GM23338 (cell line): ENCODE measurements at places on chromosomes 3 and 15. TPM values are rescaled to one million over a fixed set of nuclear protein-coding genes. Genes with fewer than 3 reads are reported as not detected.
A peak's percentile ranks its signal among the peaks of the same experiment; 100 is the strongest.

The CIAO2A gene
- 132 and 199 TPM in 2 replicates for total RNA-seq

The UROC1 gene
- not detected in 2 replicates for total RNA-seq

The RETNLB gene
- not detected in 2 replicates for total RNA-seq

The ESYT3 gene
- total RNA-seq, result 7.4 and 8.2 TPM in 2 replicates

The NAALADL2 gene
- total RNA-seq, result 2.6 TPM in 1 of 2 replicates, not detected in the other

The BUB1B gene
- 113 and 160 TPM in 2 replicates for total RNA-seq

The DPPA2 gene
- total RNA-seq, result 9.3 and 14.3 TPM in 2 replicates

The MYO1E gene
- 99.4 and 131 TPM in 2 replicates for total RNA-seq

The PRR20G gene
- total RNA-seq, result not detected in 2 replicates

The C15orf62 gene
- total RNA-seq, result 0.08 and 0.80 TPM in 2 replicates

GRCh38 chr3:9606108-9606507, 43.2 kb upstream of the MTMR14 start:
- DNase-seq, result no peak

DNA sequence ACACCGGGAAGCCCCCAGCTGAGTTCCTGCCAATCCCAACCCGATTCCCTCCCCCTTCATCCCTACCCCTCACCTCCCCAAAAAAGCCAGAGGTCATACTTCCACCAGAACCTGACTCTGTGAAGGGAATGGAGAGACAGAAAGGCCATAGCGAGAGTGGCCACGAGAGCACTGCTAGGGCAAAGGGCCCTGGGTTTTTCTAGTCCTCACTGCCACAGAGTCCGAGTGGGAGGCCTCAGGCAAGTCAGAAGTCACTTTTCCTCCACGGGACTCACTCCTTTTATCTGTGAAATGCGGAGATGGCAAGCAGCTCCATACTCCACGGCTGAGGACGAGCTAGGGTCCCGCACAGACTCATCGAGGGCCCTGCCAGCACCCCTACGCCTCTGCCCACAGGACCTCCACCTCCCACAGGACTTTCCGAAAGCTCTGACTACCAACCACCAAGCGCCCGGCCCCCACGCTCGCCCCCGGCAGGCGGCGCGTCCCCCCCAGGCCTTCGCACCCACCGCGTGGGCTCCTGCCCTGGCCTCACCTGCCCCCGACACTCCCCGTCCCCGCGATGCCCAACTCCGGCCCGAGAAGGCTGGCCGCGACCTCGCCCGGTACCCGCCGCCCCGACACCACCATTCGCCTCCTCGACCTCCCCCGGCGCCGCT, 792 bp downstream of the ATP13A3 start:
- peak; percentile 34 for DNase-seq

GRCh38 chr3:73605861-73606260, 18.9 kb downstream of the PDZRN3 start:
- DNase-seq, result no peak

DNA sequence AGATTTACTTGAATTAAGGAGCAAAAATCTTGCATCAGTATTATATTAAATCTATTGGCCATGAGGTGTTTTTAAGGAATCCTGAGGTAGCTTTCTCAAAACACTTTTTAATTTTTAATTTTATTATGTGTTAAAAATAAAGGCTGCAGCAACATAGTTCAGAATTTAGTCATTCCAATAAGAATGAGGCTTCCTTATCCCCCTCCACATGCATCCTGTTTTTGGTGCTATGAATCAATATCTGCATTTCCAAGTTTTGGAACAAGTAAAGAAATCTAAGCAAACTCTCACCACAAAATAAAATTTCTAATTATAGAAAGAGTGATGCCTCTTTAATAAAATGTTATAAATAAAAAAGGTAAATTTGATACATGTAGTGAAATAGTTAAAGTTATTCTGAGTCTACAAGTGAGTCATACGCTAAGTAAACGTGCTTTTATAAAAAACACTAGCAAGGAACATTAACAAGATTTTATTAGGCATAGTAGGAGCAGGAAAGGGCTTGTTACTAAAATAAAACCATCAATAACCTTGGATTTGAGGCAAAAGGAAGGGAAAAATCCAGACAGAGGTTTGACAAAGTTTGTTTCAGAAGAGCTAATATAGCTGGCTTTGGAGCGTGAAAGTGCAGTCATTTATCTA, 1218.0 kb downstream of the NSUN3 start:
- no peak for DNase-seq

GRCh38 chr15:39936187-39936586, 2.3 kb downstream of the EIF2AK4 start:
- no peak for DNase-seq

DNA sequence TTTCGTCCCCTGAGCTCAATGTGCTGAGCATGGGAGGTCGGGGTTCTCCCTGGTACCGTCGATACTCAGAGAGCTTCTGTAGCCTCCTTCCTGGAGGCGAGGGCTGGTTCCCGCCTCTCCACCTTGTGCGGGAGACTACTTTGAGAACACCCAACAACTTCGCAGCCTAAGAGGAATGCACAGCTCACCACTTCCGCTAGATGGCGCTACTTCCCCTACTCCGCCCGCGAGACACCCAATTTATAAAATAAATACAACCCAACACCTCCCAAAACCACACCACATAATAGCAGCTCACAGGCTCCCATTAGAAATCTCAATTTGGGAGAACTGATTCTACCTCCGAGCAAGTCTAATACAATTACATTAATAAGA, 1.2 kb downstream of the RGMA start:
- DNase-seq, result peak; percentile 89

DNA sequence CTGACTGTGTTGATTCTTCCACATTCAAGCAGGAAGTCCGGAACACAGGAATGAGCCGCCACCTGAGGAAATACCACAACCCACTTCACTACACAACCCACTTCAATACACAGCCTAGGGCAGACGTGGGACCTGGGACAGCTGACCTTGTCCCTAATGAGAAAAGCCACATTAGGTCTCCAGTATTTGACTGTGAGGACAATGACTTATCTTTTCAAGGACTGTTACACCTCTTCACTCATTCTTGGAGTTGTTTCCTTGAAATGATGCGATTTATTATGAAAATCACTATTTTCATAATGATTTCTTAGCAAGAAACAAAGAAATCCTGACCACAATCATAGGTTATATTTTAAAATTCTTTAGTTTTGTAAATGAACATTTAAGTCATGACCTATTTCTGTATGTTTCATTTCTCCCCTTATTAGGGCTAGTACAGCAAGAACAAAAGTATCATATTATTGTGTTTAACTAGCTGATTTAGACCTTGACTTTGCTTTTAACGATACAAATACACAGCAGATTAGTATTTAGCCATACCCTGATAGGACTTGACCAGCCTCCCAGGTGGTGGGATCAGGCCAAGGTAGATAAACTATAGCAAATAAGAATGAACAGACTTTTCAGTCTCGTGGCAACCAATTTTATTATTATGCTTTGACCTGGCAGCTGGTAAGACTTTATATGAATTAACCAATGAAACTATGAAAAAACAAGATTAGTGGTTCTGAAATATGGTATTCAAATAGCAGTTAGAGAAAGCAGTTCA, 6.0 kb downstream of the RAB27A start:
- no peak for DNase-seq

GRCh38 chr15:74788042-74788682, 6.3 kb downstream of the CSK start:
- DNase-seq, result no peak

DNA sequence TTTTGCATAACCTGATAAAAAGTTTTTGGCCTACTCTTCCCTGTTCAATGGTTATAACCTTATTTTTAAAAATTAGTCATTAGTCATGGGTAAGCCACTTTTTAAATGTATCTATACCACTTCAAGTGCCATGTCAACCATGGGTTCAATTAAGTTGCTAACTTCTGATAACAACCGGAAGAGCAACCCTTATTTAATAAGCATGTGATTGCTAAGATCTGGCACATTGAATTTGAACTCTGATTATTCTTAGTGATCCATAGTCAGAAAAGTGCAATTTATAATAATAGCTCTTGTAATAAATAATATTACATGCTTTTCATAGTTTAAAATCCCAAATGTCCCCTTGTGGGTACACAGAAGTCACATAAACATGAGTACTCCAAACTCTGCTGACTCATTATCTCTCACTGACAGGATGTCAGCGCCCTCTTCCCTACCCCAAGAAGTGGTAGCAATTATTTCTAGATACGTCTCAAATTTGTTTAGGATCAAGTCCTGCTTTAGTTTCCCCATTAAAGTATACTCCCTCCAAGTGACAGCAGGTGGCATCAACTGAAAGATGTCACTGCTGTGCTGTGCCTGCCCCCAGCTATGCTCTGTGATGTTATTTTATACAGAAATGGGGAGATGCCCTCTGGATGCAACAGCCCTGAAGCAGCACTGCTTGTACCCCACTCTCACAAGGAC, 18.6 kb downstream of the SAMD7 start:
- DNase-seq, result no peak

GRCh38 chr3:195124378-195124992, 146.5 kb downstream of the XXYLT1 start:
- no peak for DNase-seq

DNA sequence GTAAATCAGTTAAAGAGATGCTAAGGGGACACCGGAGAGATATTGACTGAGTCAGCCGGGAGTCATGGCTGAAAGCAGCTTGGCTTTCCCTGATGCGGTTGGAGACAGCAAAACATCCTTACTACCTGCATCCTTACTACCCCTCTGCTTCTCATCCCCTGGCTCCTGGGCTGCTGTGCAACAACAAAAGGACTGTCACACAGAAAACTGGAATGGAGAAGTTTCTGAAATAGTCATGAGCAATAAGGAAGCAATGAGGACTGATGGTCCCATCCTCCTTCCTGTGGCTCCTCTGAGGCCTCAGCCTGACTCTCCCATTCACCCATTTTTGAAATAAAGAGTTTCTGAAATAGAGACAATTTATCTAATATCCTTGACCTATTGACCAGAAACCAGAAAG, 1.1 kb downstream of the HCLS1 start:
- no peak for DNase-seq

DNA sequence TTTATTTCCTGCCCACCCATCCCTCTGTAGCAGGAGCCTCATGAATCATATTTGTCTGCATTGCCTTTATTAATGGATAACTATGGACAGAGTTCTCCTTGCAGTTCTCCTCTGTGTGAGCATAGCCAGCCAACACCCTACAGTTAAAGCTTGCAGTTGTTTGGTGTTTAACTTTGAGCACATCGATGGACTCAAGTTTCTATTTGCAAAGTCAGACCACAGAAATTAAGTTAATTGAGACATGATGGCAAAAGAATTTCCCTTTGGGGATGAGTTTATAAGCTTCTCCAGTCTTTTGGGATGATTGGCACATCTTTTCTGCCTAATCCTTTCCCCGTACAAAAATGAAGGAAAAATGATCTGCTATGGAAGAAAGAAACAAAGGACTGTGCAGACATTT, 398.9 kb upstream of the THBS1 start:
- no peak for DNase-seq

GRCh38 chr3:187935623-187936156, 190.4 kb upstream of the BCL6 start:
- no peak for DNase-seq

- DNase-seq, result no peak
Observed at GRCh38 chr3:120793601-120794000, 51.1 kb downstream of the GTF2E1 start.

DNA sequence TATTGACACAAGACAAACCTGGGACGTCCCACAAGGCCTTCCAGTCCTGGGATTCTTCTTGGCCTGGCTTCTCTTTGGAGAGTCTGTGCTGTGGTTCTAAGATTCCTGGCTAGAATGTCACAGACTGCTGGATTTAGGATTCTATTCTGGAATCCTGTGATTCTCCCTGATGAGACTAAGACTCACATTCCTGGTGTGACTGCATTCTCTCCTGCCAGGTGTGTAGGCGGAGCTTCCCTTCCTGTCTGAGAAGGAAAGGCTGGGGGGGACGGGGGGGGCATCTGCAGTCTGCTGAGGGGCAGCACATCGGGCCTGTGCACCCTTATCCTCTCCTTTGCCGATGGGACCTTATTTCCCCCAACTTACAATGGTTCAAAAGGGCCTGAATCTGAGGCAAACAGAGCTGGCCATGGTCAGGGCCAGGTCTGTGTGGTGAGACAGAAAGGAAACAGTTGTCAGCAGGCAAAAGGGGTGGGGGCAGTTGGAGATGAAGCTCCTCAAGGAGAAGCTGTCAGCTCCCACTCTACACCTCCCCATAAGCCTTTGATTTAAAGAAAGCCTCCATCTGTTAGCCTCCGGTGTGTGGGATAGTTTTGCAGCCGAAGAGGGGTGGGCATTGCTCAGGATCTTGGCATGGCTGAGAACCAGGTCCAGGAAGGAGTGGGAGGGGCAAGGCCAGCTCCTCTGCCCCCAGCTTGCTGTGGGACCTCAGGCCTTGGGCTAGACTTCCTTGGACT, 30.9 kb downstream of the VIPR1 start:
- DNase-seq, result peak; percentile 51

- peak; percentile 58 for DNase-seq
Observed at GRCh38 chr3:71497367-71497897, 86.1 kb downstream of the FOXP1 start.

- peak; percentile 88 for DNase-seq
Observed at GRCh38 chr3:150370122-150370602, 37.9 kb upstream of the TSC22D2 start.

DNA sequence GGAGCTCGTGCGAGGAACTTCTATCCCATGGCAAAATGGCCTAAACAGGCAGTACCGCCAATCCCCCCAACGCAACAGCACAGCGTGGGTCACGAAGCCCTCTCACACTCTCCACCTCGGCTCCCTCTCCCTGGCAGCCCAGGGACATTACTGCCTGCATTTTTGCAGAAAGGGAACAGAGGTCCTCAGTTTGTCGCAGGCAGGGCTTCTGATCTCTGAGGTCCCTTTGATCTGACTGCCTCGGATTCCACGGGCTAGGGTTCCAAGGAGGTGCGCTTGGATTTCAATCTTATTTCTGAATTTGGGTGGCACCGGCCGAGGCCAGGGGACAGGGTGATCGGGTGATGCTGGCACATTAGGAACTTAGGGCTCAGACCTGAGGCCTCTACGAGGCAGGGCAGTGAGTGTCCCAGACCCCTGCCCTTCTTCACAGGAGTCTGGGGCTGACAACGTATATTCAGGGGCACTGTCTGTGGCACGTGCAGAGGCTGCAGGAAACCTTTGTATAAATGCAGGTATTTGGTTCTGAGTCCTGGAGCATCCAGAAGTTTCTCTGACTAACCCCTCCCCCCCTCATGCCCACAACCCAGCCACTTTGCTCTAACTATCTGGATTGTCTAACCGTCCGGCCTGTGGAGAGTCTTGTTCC, 197.9 kb downstream of the XXYLT1 start:
- DNase-seq, result no peak
